SJSA1 (cell line): ENCODE measurements at places on chromosomes 3 and 15. TPM values are rescaled to one million over a fixed set of nuclear protein-coding genes. Genes with fewer than 3 reads are reported as not detected.

The GHSR gene
- total RNA-seq: not detected in 2 replicates

The NRG4 gene
- total RNA-seq: not detected in 2 replicates

The ISLR2 gene
- total RNA-seq: not detected in 2 replicates

DNA sequence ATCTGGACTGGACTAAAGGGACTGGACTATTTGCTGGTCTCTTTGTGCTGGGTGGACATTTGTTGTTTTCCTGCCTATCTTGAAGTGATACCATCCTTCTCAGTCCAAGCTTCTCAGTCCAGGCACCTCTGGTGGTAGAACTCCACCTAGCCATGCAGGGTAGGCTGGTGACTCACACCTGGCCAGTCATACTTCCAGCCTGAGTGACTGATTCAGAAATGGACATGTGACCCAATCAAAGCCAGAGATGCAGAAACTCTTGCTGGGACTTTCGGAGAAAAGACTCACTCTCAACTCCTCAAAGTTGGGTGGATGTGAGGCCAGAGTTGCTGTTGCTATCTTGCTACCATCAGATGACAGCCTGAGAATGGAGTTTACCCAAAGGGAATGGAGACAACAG lies 5.6 kb upstream of the ASB14 start:
- no peak for DNase-seq

GRCh38 chr3:120059081-120059864 lies 35.0 kb downstream of the GSK3B start:
- DNase-seq: no peak

- no peak for DNase-seq
Observed at GRCh38 chr3:111012388-111013248, 59.0 kb upstream of the NECTIN3 start.

The KNG1 gene
- not detected in 2 replicates for total RNA-seq

DNA sequence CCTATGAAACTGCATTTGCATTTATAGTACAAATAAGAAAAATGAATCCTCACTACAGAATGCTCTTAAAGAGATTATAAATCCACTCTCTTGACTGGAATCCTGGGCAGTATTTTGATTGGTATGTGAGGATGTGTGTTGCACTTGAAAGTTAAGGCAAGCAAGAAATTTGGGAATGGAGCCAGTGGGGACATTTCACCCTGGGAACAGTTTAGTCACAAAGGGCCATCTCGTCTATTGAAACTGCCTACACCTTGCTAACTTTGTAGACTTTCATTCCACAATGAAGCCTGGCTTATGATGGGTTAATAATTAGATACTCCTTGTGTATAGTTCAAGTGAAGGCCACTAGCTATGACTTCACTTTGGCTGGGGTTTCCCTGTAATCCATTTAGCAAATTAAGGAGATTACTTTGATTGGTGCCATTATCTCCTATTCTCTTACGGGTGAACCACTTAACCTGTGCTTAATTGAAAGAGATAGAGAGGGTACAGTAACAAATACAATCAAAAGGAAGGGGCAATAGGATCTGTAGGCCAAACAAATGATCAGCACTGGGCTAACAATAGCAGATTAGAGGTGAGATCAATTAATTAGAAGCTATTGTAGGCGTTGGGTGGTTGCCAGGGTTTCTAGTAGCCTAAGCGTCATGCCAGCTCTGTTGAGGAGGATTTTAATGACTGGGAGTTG lies 146.9 kb upstream of the RARB start:
- DNase-seq: no peak

GRCh38 chr3:50607271-50608091 lies 4.1 kb downstream of the CISH start:
- DNase-seq: no peak

GRCh38 chr3:21484057-21484827 lies 266.8 kb downstream of the ZNF385D start:
- DNase-seq: no peak

- DNase-seq: peak; percentile 65
Observed at GRCh38 chr15:60362321-60363086, 35.3 kb downstream of the ANXA2 start.

The LYZL4 gene
- total RNA-seq: not detected in 2 replicates

DNA sequence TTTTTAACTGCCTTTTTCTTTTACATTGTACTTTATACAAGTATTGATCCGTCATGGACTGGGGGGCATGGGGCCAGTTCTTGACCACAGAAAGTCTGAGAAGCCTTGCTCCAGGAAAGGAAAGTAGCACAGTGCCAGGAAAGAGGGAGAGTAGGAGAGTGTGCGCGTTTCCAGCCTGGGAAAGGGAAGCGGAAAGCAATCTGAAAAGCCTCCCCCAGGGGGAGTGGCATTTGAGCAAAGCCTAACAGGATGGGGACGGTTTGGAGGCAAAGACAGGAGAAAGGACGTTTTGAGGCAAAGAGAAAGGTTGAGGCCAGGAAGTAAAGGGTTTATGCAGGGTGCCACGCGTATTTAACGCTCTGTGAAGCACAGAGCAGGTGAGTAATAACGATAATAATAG lies 116.9 kb downstream of the RORA start:
- DNase-seq: no peak

The EHD4 gene
- 22.7 and 26.8 TPM in 2 replicates for total RNA-seq

DNA sequence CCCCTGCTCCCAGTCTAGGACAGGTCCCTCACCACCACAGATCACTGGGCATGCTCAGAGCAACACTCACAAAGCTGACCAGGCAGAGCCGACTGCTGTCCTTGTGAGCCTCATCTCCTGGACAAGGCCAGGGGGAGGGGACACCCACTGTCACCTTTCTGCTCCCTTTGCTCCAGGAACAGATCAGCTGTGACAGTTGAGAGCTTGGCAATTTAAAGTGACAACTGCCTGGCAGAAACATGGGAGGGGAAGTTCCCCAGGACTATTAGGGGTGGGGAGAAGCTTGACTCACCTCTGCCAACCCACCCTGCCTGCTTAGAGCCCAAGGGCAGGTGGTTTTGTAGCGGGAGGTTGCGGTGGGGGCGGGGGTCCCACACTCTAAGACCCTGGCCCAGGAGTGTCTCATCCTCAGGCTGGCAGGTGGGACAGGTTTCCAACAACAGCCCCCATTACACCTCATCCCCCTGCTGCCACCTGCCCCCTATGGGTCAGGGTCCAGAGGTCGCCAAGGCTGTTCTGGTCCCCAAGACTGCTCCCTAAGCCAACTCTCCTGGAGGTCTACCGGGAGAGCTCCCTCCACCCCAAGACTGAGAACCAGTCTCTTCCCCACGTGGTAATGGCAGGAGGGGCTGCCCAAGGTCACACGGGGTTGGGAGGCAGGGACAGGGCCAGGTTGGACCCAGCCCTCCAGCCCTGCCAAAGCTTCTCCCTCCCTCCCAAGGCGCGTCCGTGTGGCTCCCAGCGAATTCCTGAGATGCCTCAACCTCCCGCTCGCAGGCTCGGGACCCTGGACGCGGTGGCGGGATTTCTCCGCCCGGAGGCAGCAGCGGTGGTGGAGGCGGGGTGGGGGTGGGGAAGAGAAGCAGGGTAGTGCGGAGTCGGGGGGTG lies 80.4 kb downstream of the IQSEC1 start:
- peak; percentile 52 for DNase-seq

- no peak for DNase-seq
Observed at GRCh38 chr3:119781330-119782198, at the start of gene NR1I2. Gene NR1I2, plus strand, starts transcription at chr3:119782101.

GRCh38 chr3:138046955-138047354 lies 37.0 kb downstream of the CLDN18 start:
- no peak for DNase-seq

DNA sequence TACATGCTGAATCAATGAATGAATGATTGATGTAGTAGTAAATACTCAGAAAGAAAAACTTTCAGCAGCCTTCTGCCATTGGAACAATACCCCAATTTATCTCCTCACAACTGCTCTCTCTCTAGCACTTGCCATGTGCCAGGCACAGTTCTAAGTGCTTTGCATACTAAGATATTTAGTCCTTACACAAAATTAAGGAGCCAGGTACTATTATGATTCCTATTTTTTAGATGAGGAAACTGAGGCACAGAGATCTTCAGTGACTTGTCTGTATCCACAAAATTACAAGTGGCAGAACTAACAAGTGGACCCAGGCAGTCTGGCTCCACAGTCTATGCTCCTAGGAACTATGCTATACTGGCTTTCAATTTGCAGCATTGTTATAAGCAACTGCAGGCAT lies 279.2 kb downstream of the LSAMP start:
- DNase-seq: no peak

DNA sequence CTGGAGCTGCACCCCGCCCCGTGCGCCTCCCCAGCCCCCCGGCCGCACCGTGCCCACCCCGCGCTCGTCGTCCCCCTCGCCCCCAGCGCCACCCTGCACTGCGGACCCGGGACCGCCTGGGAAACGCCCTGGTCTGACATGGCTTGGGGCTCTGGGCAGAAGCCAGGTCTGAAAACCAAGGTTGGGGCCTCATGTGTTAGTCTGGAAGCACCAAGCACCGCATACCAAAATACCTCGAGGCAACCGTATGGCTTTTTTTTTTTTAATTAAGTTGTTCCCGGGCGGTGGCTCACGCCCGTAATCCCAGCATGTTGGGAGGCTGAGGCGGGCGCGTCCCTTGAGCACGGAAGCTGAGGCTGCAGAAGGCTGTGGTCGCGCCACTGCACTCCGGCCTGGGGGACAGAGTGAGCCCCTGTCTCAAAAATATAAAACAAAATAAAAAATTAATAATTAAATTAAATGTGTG lies 91.5 kb upstream of the CHD2 start:
- no peak for DNase-seq

DNA sequence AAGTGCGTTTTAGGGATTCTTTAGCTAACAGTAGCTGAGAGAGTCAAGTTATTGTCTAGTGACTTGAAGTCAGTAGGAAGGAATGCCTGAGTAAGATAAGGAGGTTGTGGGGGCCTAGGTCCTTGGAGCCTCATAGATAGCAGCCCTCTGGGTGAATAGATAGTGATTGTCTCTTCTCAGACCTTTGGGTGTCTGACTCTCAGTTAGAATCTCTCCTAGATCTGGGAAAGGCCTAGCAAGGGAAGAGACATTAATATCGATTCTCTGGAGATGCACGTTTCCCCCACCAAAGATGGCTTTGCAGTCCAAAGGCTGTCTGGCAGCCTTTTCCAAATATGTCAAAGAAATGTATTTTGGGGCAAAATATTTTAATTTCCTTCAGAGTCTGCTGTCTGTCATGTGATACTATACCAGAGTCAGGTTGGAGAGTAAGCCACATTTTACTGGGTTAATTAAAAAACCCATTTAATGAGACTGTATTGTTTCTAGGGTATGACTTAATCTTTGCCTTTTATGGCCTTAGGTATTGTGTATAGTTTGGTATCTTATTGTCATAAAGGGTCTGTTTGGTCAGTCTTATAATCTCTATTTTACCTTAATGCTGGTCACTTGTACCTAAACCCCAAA lies 92.2 kb downstream of the ST6GAL1 start:
- DNase-seq: no peak

- DNase-seq: no peak
Observed at GRCh38 chr15:63366451-63366850, 15.2 kb downstream of the CA12 start.
